ENCODE measurements at places on chromosomes 4 and X.

GRCh38 chrX:134526399-134526798, 66.4 kb downstream of the HPRT1 start:
- no peak for DNase-seq

DNA sequence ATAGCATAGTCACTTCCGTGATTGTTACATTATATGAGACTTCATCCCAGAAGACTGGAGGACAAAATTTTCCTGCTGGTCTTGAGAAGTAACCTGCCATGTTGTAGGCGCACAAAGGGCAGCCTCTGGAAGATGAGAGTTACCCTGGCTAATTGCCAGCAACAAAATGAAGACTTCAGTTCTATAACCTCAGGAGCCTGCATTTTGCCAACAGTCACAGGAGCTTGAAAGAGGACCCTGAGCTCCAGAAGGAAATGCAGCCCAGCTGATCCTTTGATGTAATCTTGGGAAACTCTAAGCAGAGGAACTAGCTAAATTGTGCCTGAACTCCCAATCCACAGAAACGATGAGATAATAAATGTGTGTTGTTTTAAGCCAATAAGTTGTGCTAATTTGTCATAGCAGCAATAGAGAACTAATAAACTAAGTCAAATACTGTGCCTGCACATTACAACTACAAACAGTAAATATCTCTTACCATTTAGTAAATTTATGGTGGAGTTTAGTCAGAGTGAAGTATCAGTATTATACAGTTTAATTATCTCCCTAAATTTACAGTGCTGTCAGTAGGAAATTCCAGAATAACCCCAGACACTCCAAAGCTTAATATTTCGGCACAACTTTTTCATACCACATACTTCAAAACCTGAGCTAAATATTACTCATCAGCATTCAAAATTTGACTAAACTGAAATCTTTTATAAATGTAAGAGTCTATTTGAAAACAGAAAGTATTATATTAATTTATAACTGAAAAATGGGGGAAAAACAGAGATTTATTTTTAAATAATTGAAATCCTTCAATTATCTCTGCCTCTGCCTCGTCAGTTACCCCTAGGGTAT, 90.1 kb upstream of the MAPK10 start:
- DNase-seq, result no peak

DNA sequence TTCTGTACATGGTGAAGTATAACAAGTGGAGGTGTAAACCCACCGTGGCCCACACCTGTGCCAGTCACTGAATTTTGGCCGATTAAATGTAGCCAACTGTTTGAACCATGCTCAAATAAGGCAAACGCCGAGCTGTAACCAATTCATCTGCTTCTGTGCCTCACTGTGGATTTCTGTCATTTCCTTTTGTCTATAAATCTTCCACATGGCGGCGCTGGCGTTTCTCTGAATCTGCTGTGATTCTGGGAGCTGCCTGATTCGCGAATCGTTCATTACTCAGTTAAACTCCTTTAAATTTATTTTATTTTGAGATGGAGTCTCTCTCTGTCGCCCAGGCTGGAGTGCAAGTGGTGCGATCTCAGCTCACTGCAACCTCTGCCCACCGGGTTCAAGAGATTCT, 19.2 kb downstream of the SUPT20HL2 start:
- no peak for DNase-seq

GRCh38 chr4:88865466-88865865, 167.8 kb upstream of the NAP1L5 start:
- DNase-seq, result no peak

DNA sequence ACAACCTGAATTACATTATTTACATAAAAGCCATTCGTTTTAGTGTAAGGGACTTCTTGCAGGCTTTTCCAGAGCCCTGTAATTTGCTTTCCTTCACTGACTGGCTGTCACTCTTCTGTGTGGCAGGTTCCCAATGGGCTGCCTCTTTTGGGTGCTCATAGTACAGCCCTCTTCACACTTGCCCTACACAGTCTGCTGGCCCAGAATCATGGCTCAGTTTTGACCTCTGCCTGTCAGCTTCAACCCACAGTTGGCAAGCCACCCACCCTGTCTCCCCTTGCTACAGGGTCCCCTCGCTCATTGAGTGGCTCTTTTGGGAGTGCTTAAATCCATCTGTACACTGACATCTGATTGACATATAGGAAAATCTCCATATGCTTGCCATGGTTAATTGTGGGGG, 97.9 kb downstream of the GBA3 start:
- DNase-seq, result no peak

- DNase-seq, result no peak
These were observed 369.1 kb upstream of the CLNK start for GRCh38 chr4:11053601-11054220.

- no peak for DNase-seq
These were observed 795.7 kb downstream of the ADGRL3 start for GRCh38 chr4:61995717-61996340.

DNA sequence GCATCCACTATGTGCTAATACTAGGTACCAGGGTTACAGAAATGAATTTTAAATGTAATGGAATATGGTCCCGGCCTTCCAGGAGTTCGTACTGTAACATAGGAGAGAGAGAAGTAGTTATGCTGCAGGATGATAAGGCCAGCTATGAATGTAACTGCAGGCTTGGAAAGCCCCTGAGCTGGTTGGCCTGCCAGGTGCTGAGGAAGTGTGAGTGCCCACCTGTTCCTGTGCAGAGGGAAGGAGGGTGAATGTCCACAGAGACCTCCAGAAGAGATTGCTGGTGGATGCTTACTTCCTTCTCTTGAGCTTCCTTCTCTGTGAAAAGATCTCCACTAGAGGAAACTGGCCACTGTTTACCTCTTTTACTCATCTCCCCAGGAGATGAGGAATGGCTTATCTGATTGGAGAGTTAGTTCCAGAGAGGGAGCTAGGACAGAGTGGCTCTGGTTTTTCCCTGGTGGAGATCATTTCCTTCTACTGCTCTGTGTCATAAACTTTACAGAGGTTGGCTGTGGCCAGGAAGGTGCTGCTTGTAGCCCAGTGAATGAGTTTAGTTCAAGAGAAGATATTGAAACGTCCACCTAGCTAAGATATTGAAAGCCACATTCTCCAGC, 114.0 kb upstream of the LNX1 start:
- DNase-seq, result no peak

DNA sequence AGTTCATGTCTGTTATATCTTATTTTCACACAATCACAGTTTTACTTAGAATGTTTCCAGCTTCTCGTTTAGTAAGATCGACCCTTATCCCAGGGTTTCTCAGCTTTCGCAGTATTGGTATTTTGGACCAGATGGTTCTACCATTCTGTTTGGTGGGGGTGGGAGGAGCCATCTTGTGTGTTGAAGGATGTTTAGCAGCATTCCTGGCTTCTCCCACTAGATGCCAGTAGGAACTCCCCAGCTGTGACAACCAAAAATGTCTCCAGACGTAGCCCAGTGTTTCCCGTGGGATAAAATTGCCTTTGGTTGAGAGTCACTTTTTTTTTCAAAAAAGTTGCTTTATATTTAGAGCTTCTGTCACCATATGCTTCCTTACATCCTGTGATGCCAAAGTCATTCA, 90.9 kb upstream of the TLR2 start:
- no peak for DNase-seq

DNA sequence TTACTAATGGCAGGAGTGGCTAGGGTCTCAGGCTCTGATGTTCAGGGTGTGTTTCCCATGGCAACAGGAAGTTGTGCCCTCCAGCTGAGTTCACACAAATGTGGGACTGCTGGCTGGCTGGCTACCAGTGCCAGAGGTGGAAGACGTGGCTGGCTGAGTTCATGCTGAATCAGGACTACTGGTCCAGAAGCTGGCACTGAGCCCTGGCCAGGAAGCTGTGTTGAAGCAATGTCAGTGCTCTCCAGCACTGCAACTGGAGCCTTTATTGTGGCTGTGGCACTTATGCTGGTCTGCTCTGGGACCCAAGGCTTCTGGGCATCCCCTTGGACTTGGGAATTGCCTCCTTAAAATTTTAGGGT, 42.0 kb upstream of the ZXDA start:
- no peak for DNase-seq

GRCh38 chr4:98663226-98664006, 5.0 kb upstream of the TSPAN5 start:
- peak; percentile 5 for DNase-seq

- DNase-seq, result no peak
These were observed 190.9 kb downstream of the GABRB1 start for GRCh38 chr4:47222276-47222675.

GRCh38 chrX:118562582-118563164, 67.1 kb downstream of the DOCK11 start:
- no peak for DNase-seq

GRCh38 chr4:88599298-88599697, 7.0 kb downstream of the HERC3 start:
- no peak for DNase-seq

DNA sequence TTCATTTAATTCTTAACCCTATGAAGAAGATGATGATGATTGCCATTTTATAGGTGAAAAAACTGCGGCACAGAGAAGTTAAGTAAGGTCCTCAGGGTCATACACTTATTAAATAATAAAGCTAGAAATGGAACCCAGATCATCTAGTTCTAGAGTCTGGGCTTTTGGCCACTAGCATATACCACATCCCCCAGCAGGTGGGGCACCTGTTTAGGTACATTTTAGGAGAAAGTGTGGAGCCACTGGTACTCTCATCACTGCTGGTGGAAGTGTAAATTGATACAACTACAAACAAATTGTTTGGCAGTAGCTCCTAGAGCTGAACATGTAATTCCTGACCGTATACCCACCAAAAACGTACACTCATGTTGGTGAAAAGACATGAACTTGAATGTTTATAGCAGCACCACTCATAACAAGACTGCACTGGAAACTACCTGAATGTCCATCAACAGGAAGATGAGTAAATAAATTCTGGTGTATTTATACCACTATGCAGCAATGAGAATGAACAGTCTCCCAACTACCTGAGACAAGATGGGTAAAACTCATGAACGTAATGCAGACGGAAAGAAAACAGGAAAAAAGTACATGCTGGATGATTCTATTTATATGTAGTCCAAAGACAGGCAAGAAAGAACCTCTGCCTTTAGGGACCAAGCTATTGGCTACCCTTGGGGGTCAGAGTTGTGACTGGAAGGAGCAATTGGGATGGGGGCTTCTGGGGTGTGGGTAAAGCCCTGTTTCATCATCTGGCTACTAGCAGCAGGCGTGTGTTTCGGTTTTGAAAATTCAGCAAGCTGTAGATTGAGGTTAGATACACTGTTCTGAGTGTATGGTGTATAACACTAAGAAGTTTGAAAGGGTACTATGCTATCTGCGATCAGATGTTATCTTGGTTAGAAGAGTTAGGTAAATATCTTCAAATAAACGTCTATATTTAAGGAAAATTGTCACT, 72.3 kb upstream of the ADGRG2 start:
- DNase-seq, result no peak

- no peak for DNase-seq
These were observed 90.3 kb upstream of the CAMK2D start for GRCh38 chr4:113851816-113852215.

- DNase-seq, result no peak
These were observed 36.8 kb downstream of the VSIG4 start for GRCh38 chrX:66002824-66003680.

DNA sequence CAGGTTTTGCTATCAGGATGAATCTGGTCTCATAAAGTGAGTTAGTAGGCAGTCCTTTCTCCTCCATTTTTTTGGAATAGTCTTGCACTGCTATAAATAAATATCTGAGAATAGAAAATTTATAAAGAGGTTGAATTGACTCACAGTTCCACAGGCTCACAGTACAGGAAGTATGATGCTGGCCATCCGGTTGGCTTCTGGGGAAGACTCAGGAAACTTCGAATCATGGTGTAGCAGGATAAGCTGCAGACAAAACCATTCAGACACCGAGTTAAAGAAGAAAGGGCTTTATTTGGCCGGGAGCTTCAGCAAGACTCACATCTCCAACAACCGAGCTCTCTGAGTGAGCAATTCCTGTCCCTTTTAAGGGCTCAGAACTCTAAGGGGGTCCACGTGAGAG, 348.2 kb downstream of the KCTD8 start:
- DNase-seq, result no peak

- DNase-seq, result no peak
These were observed 21.7 kb upstream of the SEC24B start for GRCh38 chr4:109411964-109412363.

GRCh38 chrX:39162322-39162735, 361.1 kb downstream of the MID1IP1 start:
- DNase-seq, result no peak

- DNase-seq, result no peak
These were observed 2.8 kb downstream of the PNMA6F start for GRCh38 chrX:153318811-153319210.

GRCh38 chr4:181853881-181854511, 389.2 kb upstream of the TENM3 start:
- no peak for DNase-seq

DNA sequence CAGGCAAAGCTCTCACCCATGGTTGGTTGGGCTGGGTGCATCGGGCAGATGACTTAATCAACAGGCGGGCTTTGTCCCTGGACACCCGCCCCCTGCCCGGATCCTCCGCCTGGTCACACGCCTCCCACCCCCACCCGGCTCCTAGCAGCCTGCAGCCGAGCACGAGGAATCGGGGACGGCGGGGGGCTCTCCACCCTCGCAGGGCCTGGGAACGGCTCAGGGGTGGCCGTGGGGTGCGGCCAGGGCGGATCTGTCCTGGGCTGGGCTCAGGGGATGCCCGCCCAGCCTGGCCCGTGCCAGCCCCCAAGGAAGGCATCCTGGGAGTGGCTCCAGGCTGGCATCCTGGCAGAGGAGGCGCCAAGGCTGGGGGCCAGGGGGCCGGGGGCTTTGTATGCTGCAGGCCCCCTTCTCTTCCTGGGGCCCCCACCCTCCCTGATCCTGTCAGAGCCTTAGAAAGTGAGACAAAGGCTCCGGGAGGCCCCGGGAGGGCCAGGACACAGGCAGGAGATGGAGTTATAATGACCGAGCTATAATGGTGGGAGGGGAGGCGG, 32.5 kb upstream of the FGFR3 start:
- DNase-seq, result no peak

- no peak for DNase-seq
These were observed 126.6 kb downstream of the TBL1X start for GRCh38 chrX:9591496-9591895.

- DNase-seq, result no peak
These were observed 63.6 kb downstream of the CPZ start for GRCh38 chr4:8656185-8656517.

- DNase-seq, result no peak
These were observed 17.1 kb downstream of the DDX3X start for GRCh38 chrX:41350976-41351569.

GRCh38 chr4:183855323-183856190, 49.5 kb upstream of the STOX2 start:
- DNase-seq, result no peak

DNA sequence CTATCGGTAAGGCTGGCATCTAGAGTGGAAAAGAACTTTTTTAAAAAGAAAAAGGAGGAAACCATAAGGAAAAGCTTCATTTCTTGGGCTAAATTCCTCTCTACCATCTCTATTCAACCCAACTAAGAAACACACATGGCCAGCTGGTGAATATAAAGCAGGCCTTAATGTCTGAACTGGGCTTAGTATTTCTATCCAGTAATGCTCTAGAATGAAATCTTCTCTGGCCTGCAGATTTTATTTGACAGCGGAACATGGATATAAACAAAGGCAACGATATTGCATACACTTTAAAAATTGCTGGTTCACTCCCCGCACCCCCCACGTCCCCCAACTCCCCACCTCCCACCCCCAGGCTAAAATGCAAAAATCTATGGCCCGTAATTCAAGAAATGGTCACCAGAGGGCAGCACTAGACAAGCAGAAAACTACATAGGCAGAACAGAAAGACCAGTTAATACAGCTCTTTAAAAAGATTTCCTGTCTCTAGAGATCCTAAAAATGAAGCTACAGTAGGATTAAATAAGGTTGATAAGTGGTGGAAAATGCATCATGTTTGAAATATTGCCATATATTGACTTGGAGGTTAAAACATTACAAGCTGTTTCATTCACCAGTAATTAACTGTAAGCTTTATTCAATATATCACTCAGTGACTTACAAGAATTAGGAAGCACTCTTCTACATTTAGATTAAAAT, 155.2 kb upstream of the GALNT7 start:
- peak; percentile 4 for DNase-seq

Measured in stimulated activated CD8-positive, alpha-beta memory T cell treated with anti-CD3 and anti-CD28 coated beads, Interleukin-7, amount 100 ng/mL, for 1 hour (primary cell).